Calu3 (cell line): ENCODE measurements at places on chromosomes 6 and 20. TPM values are rescaled to one million over a fixed set of nuclear protein-coding genes. Genes with fewer than 3 reads are reported as not detected.

IL17F gene
- total RNA-seq = not detected in 2 replicates

BTNL2 gene
- not detected in 2 replicates for total RNA-seq

GRCh38 chr20:3330046-3330741 is 77.3 kb downstream of the DNAAF9 start:
- DNase-seq = no peak

- DNase-seq = no peak
Observed at GRCh38 chr6:31967926-31968320, 4.0 kb downstream of the DXO start.

DNA sequence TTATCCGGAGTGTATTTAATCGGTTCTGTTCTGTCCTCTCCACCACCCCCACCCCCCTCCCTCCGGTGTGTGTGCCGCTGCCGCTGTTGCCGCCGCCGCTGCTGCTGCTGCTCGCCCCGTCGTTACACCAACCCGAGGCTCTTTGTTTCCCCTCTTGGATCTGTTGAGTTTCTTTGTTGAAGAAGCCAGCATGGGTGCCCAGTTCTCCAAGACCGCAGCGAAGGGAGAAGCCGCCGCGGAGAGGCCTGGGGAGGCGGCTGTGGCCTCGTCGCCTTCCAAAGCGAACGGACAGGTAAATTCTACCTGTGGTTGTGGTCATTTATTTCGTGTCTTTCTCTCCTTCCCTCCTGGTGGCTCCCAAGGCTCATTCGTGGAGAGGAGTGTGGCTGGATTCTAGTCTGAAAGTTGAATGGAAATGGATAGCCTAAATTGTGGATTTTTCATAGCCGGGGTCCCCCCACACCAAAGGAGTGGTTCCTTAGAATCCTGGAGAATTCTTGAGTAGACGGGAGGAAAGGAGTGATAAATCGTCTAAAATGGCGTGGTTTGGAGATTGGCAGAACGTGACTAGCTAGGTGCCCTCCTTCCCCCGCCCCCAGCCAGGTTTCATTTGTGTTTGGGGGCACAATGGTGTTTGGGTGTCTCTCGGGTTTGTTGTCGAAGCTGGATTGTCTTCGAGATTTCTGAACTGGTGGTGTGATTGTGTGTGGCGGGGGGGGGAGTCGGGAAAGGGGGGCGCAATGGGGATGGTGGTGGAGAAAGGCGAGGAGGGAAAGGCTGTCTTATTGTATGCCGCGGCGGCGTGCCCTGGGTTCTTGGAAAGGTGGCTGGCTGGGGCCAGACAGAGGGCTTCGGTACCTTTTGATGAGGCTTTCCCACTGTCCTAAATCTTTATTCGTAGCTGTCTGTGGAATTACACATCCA is 673 bp downstream of the MARCKS start:
- DNase-seq = peak; percentile 46

DLL1 gene
- 0.12 and 0.14 TPM in 2 replicates for total RNA-seq

DNA sequence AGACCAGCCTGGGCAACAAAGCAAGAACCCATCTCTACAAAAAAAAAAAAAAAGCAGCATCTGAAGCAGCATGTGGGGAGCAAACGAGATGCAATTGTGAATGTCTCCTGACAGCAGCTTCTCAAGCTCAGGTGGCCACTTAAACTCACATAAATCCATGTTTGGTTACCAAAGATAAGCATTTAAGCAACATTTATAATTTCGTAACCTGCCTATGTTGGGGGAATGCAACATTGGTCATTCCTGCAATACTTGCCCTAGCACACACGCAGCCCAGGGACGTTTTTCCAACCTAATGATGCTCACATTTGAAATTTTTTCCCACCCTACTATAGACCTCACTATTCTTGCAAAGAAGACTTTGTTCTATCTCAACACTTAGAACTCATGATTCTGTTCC is 113.3 kb downstream of the ZFP64 start:
- DNase-seq = no peak

DNA sequence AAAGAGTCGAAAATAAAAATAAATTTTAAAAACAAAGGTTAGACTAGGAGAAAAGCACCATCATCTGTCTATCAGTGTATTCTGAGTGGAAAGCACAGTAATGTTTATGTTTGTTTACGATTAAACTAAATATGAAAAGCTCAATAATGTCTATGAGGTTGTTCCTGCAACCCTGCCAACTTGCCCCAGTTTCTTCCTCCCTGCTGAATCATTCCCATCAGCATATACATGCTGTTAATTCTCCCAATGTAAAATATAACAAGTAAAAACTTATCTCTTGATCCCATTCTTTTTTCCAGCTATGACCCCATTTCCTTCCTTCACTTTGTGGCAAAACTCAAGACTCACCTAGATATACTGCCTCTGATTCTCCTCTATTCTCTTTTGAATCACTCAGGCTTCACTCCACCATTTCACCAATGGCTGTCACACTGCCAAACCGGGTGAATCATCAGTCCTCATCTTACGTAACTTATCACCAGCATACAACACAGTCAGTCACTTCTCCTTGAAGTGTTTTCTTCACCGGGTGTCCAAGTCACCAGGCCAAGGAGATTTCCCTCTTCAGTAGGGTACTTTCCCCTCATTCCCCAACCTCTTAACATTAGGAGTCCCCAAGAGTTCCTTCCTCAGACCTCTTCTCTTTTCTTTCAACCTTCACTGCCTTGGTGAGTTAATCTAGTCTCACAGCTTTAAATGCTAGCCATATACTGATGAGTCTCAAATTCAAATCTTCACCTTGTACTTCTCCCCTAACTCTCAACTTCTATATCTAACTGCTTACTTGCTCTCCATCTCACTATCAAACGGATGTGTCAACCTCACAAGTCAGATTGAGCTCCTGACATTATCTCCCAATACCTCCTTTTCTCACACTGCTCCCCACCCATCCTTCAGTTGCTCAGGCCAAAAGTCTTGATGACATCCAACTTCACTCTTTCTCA is 6.2 kb downstream of the TMEM242 start:
- DNase-seq = peak; percentile 68

DNA sequence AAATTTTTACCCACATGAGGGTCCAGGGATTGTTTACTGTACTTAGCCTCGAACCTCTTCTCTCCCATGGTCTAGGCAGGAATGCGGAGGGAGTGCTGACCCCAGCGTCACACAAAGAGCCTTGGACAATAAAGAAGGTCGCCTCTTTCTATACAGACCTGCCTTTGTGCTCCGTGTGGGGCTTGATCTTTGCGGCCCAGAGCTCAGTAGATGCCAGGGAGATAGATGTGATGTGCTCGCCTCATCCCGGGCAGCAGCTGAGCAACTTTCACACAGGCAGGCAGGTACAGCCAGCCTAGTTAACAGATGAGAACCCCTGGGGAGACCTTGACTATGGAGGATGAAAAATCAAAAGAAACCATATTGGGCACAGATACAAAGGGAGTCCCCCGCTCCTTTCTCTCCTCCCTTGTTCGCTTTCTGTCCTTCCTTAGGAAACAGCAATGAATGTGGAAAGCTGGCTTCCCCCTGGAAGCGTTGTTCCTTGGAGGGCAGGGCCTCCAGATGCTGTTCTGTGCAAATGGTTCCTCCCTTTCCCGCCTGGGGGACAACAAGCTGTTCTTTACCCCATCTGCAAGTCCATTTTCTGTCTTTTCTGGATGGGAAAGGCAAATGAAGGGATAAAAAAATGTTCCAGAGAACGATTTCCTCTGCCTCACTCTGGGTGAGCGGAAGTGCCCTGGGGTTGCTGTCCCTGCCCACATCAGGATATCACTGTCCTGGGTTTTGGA is 128.3 kb downstream of the OLIG3 start:
- DNase-seq = no peak

DNA sequence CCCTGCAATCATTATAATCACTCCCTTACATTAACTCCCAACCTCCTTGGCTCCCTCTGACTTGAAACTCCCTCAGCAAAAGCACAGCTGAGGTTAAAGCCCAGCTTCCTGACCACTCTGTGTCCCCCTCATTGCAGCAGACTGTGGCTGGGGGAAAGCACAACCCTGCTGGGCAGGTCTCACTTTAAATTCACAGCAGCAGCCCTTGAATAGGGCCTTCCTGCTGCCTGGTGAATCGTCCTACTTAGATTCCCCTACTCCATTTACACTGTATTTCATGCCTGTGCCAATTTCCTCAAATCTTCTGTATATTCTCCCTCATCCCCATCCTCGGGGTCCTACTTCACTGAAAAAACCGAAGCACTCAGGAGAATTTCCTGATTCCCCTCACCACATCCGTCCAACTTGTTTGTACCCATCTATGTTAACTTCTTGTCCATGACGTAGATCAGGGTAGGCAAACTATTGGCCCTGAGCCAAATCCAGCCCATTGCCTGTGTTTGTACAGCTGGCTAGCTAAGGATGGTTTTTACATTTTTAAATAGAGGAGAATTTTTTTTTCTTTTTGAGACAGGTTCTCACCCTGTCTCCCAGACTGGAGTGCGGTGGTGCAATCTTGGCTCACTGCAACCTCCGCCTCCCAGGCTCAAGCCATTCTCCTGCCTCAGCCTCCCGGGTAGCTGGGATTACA is 31.5 kb upstream of the GCM1 start:
- peak; percentile 27 for DNase-seq

DNA sequence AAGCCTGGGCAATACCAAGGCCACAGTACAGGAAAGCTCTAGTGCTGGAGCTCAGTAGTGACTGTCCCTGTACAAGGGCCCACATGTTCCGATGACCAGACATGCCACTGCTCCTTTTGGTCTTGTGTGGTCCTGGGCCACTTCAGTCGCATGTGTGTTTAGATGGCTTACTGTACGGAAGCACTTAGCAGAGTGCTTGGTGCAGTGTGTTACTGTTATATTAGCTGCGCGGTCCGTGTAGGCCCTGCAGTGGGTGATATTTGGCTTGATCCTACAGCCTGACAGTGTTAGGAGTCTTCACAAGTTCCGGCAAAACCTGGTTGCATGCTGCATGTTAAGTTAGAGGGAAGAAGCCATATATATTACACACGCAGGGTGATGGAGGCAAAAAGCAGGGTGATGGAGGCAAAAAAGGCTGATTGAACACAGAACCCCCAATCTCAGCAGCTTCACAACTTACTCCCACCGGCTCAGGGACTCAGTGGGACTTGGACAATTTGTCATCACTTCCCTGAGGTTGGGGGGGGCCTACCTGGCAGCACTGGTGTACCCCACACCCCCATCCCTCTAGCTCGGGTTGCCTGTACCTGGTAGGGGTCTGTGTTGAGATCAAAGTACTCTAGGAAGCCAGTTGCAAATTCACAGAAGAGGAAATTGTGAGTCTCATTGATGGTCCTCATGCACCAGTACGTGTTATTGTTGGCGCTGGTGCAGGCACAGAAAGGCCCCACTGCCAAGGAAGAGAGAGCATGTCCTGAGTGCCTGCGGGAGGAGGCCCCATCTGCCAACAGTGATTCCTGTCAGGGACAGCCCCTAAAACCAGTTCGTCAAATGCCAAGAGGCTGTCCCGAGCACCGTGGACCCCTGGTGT is 122.6 kb downstream of the SULF2 start:
- DNase-seq = no peak

GRCh38 chr6:154111025-154111424 is 72.0 kb downstream of the OPRM1 start:
- DNase-seq = no peak

GRCh38 chr20:24455081-24455480 is 14.3 kb upstream of the SYNDIG1 start:
- no peak for DNase-seq
